ENCODE measurements at places on chromosomes 7 and 10. TPM values are rescaled to one million over a fixed set of nuclear protein-coding genes. Genes with fewer than 3 reads are reported as not detected.
A peak's percentile ranks its signal among the peaks of the same experiment; 100 is the strongest.

DNA sequence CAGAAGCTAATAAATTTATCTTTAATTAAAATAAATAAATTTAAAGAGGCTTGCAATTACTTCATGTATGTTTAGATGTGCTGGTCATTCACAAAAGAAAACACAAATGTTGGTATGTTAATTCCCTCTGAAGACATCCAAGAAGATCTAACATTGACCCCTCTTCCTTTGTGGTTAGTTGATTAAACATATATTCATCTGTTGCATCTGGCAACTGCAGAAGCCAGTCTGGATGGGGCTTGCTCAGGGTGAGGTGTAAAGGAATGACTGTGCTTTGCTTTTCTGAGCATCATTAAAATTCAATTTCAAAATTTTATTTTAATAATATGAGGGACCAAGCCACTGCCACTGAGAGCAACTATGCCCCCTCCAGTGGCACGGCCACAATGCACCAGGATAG lies 36.4 kb upstream of the FERD3L start:
- no peak for DNase-seq

DNA sequence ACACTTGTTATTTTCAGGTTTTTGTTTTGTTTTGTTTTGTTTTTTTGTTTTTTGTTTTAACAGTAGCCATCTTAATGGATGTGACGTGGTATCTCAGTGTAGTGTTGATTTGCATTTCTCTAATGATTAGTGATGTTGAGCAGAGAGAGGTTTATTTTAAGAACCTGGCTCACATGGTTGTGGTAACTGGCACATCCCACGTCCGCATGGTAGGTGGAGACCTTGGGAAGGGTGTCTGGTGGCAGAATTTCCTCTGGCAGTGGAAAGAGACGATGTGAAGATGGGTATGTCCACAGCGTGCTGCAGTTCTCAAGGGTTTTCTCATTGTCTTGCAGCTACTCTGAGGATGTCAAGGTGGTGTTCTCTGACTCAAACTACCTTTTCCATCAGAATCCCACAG lies 252.2 kb downstream of the GALNT17 start:
- DNase-seq, result no peak

- no peak for DNase-seq
These were observed 135.8 kb downstream of the STRA8 start for GRCh38 chr7:135369405-135369804.

GRCh38 chr10:38093816-38094157 lies 350 bp upstream of the ZNF37A start:
- no peak for DNase-seq

DNA sequence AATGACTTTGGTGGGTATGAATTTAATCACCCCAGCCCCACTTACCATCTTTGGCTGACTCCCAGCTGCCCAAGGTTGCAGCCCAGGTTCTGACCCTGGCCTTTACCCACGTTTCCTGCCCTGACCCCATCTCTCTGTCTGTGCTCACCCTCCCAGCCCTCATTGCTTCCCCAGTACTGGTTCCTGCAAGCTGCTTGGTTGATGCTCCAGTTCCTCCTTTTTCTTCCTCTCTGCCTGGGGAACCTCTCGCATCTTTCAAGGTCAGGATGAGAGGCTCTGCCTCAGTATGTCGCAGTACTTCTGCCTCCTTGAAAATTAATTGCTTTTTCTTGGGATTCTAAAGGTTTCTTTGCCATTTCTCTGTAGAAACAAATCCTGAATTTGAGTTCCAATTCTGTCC lies 263.8 kb upstream of the ZNF32 start:
- DNase-seq, result no peak

DNA sequence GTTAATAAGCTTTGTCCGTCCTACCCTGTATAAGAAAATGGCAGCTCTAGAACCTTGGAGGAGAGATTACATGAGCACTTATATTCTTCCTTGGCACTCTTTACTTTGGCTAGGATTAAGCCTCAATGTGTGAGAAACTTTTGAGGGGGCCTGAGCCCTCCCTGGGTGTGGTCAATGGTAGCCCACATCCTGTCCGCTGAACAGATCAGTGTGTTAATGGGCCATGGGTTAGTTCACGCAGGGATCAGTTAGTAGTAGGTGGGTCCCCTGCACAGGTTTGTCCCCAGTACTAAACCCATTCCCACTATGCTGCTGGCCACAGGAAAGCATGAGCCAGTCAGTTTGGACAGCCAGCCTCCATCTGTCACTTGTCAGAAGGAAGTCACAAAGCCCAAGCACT lies 20.2 kb upstream of the IKZF1 start:
- no peak for DNase-seq

DNA sequence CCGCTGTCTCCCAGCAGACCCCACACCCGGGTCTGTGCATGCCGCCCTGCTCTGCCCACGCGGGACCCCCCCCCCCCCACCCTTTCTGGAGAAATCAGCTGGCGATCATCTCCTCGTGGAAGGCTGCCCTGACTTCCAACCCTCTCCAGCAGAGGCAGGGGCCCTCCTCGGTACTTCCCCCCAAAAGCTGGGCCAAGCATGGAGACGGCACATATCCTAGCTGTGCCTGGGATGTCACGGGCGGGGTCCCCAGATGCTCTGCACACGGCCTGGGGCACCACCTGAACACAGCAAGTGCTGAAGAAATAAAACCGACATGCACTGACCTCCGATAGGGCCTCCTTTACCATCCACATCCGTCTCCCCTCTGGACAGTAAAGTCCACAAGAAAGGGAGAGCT lies 96.0 kb downstream of the DIP2C start:
- no peak for DNase-seq

GRCh38 chr7:16463520-16463919 lies 2.0 kb downstream of the SOSTDC1 start:
- peak; percentile 47 for DNase-seq

DNA sequence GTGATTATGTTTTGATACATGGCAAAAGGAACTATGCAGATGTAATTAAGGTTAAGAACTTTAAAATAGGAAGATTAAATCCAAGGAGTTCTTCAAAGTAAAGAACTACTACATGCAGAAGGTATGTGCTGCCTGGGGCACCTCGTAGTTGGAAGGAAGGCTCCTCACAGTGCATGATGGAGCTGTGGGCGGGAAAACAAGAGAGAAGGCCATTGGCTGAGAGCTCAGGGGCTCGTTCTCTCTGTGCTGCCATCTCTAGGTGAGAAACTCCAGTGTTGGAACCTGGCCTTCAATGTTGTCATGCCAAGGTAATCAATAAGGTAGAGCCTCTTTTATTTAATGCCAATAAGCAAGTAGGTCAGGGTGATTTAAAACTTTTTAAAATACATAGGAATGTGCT lies 391.4 kb upstream of the ETV1 start:
- no peak for DNase-seq

GRCh38 chr10:11712744-11713143 lies 29.4 kb upstream of the ECHDC3 start:
- DNase-seq, result no peak

- DNase-seq, result no peak
These were observed 66.1 kb downstream of the GNA12 start for GRCh38 chr7:2777898-2778535.

- no peak for DNase-seq
These were observed 128.5 kb upstream of the CDK1 start for GRCh38 chr10:60649485-60650377.

DNA sequence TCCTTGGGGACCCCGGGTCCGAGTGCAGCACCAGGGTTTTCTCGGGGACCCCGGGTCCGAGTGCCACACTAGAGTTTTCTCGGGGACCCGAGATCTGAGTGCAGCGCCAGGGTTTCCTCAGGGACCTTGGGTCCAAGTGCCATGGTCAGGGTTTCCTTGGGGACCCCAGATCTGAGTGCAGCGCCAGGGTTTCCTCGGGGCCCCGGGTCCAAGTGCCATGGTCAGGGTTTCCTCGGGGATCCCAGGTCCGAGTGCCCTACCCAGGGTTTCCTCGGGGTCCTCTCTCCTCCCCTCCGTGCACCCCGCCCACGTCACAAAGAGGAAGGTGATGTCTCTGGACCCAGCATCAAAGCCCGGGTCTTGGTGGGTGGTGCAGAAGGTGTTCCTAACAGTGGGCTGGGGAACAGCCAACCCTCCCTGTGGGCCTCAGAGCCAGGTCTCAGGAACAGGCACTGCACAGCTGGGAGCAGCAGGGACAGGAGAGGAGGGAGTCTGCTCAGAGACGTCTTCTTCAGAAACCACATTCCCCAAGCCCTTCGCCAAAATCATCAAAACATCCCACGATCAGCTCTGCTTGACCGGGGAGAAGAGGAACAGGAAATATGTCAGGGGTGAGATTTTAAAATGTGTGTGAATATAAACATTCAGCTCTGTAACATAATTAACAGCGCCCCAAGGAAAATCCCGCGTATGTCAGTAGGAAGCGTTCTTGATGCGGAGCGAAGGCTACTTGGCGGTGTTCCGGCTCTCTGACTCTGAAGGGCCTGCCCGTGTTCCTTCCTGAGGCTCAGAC lies 540.7 kb downstream of the DNAJB6 start:
- no peak for DNase-seq

GRCh38 chr7:95607561-95607960 lies 11.2 kb upstream of the PDK4 start:
- DNase-seq, result peak; percentile 37

GRCh38 chr10:67520924-67521520 lies 175.0 kb downstream of the CTNNA3 start:
- DNase-seq, result peak; percentile 61

- DNase-seq, result no peak
These were observed 52.8 kb upstream of the AOAH start for GRCh38 chr7:36777062-36777461.

DNA sequence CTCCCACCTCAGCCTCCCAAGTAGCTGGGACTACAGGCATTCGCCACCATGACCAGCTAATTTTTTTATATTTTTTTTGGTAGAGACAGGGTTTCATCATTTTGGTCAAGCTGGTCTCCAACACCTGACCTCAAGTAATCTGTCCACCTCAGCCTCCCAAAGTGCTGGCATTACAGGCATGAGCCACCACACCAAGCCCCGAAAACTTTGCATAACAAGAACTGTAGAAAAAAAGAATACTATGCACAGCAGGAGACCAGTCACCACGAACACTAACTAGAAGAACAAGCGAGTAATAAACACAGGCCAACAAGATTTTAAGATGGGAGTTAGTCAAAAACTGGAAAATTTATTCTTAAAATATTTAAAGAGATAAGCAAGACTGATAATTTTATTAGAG lies 447.0 kb downstream of the ETV1 start:
- no peak for DNase-seq

DNA sequence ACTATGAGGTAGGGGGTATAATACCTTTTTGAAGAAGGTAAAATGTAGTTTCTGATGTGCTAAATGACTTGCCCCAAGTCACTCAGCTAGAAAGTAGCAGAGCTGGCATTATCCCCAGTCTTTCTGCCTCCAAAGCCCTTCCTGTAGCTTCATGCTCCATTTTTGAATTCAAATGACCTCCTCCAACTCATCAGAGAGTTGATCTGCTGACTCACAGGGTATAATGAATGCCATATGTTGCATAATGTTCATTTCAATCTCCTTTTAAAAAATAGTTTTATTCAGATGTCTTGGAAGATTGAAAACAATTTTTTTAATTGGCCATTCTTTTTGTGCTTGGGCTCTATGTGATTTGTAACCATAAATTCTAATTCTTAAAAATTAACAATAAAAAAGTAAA lies 272.8 kb upstream of the IMMP2L start:
- no peak for DNase-seq

DNA sequence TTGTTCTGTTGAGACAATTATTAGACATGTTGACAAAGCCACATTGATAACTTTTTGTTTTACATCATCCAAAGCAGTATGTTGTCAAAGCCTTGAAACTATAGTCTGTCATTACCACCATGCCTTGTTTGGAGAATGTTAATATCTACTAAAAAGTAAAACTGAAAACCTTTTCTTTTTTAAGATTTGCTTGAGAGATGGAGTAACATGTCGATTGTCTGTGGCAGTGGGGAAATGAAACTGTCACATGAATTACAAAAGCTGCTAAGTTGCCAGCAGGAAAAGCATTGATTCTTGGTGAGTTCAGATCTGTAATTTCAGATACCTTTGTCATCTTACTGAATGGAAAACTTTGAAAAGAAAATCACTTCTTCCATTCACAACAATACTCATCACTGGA lies 69.1 kb downstream of the TFPI2 start:
- no peak for DNase-seq

GRCh38 chr10:5284311-5285057 lies 80.3 kb upstream of the UCN3 start:
- DNase-seq, result no peak

DNA sequence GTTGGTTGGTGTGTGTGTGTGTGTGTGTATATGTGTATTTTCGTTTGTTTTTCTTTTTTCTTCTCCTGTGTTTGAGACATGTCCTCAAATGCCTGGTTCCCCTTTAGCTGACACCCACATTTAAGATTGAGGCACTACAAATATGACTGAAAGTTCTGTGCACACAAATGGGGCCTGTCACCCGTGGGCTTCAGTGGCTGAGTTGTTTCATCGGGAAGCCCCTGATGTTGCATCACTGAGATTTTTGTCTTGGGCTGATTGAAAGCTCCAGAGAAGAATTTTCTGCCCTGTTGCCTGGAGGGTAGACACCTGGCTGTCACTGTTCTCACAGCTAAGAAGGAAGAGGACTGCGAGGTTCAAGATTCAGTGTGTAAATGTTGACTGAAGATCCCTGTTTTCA lies 283.8 kb upstream of the C7orf33 start:
- no peak for DNase-seq

DNA sequence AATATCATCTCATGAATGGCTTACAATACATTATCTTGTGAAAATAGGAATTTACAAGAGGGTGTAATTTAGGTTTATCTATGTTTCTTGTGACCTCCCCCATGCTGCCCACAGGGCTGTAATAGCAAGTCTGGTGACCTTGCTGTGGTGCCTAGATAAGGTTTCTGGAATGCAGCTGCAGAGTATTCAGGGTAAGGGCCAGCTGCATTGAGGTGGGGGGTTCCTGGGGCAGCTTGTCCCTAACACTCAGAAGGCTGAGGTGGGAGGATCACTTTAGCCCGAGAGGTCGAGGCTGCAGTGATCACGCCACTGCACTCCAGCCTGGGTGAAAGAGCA lies 5.3 kb upstream of the DHTKD1 start:
- no peak for DNase-seq

GRCh38 chr10:35611750-35612149 lies 6.6 kb downstream of the GJD4 start:
- no peak for DNase-seq

DNA sequence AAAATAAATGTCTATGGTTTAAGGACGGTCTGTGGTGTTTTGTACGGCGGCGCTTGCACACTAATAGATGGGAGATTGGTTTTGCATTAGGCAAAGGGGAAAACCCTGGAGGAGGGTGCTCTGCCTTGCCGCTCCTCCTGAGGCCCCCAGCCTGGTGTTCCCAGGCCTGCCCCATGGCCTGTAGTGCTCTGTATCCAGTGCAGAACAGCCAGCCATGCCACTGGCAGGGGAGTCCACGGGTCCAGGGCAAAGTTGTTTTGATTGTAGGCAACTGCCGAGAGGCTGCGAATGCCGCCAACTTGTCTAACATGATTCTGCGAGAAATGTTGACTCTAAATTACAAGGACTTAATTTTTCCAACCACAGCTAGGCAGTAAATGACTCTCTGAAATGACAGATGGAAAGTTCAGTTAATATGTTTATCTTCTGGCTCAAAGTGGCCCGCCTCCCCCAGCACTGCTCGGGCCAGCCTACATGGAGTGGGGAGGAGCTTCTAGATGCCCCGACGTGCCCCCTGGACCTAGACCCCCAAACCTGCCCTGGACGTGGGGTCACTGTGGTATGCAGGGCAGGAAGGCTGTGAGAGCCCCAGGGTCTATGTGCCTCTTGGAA lies 104.6 kb upstream of the GDF10 start:
- no peak for DNase-seq

RBP4 gene
- polyA plus RNA-seq, result 0.58 TPM

GPRIN2 gene
- polyA plus RNA-seq, result 9.3 TPM

UNCX gene
- polyA plus RNA-seq, result not detected

OGDHL gene
- polyA plus RNA-seq, result 1.1 TPM

GHITM gene
- 124 TPM for polyA plus RNA-seq

CFAP46 gene
- polyA plus RNA-seq, result 3.4 TPM

RBM20 gene
- polyA plus RNA-seq, result 1.3 TPM

OR2A12 gene
- polyA plus RNA-seq, result 0.10 TPM

CYP51A1 gene
- 36.1 TPM for polyA plus RNA-seq

All from left lung (tissue), 14 donors.